NCI-H82 (cell line): ENCODE measurements at places on chromosomes 7 and 10.

DNA sequence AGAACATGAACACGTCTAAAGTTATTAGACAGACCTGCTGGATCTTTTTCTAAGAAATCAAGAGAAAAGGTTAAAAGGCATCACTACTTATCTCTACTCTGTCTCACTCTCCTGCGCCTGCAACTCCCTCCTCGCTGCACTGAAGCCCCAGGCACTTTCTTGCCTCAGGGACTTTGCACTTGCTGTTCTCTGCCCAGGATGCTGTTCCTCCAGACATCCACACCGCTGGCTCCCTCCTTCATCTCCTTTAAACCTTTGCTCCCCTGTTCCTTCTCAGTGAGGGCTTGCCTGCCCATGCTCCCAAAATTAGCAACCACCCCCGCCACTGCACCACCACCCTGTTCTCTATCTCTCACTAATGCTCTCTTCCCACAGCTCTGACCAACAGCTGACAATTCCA lies 87.4 kb downstream of the GOLGA7B start:
- no peak for DNase-seq

DNA sequence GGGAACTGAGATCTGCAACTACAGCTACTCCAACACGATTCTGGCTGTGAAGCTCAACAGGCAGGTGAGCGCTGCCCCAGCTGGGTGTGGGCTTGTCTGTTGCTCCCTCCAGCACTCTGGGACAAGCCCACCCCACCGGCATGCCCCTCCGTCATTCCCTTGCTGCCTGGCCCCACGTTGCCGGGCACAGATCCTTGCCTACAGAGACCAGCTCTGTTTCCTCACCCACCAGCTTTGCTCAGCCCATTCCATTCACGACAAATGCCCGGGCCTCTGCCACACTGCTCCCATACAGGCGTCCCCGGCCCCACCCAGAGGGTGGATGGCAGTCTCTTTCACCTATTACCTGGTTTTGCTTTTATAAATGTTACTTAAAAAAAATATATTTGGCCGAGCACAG lies 24.6 kb downstream of the WIPI2 start:
- no peak for DNase-seq

DNA sequence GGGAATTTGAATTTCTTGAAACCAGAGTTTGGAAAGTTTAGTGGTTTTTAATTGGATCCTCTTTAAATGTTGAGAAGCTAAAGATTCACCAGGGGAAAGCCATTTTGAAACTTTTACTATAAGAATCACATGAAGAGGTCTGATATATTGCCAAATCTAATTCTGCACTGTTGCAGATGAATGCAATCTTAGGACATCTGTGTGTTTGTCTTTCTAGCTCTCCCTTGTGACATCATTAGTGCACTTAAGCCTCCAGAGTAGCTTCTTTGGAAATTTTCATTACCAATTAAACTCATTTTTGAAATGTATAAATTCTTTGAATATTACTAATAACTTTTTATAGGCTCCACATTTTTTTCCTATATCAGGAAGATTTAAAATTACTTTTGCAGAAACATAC lies 160.2 kb downstream of the BICC1 start:
- no peak for DNase-seq

- no peak for DNase-seq
Observed at GRCh38 chr7:19215412-19215811, 70.2 kb upstream of the FERD3L start.

GRCh38 chr10:129898706-129899268 lies 65.3 kb downstream of the EBF3 start:
- DNase-seq: peak; percentile 78

- DNase-seq: no peak
Observed at GRCh38 chr10:60456053-60456452, 66.4 kb upstream of the ANK3 start.

DNA sequence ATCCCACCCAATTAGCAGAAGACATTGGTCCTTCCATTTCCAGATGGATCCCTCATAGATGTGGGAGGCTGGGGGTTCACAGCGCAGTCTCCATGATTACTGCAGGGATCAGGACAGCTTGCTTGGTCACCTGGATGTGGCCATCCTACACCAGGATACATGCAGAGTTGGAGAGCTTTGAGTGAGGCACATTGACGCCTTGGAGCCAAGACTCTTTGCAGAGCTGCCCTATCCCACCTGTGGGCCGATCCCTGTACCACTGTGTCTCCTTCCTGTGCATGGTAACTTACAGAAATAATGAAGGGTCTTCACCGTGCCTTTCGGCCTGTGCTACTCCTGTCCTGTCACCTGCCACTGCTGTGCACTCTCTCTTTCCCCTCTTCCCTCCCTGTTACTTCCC lies 444.8 kb downstream of the GLRX3 start:
- no peak for DNase-seq

GRCh38 chr10:45096001-45096400 lies 95.3 kb downstream of the ZNF22 start:
- no peak for DNase-seq

- DNase-seq: no peak
Observed at GRCh38 chr10:92076722-92077121, 153.2 kb downstream of the BTAF1 start.

DNA sequence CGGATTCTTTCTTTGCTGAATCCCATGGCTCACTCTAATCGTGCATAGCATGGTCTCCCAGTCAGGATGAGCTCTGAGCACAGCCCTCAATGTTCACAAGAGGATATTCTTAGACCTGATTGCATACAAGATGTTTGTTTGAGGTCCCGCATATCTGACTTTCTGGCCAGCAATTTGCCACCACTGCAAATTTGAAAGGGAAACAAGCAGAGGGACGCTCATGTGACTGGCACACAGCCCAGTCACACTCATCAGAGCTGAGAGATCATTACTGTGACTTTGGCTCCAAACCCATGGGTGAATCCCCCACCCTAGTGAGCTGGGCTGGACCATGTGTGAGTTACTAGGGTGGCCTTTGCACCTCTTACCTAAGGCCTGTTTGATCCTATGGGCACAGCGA lies 9.9 kb downstream of the TAS2R41 start:
- DNase-seq: no peak

DNA sequence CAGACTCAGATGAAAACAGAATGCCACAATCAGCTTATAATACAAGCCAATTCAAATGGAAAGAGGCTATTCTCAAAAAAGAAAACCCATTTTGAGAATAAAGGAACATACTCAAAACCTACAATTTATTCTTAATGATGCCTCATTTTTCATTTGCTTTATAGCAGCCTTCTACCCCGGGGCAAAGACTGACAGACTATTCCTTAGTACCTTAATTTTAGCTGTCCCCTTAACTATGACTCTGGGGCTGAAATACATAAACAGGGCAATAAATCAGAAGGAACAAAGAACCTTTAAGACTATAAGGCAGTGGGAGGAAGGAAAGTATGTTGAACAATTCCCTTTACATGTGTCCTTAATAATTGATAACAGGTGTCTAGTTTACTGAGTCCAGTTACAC lies 76.8 kb downstream of the TMEM106B start:
- no peak for DNase-seq

- peak; percentile 2 for DNase-seq
Observed at GRCh38 chr10:36943544-36943943, 181.9 kb upstream of the ANKRD30A start.
